ENCODE measurements at places on chromosomes 3 and 15. TPM values are rescaled to one million over a fixed set of nuclear protein-coding genes. Genes with fewer than 3 reads are reported as not detected.
A peak's percentile ranks its signal among the peaks of the same experiment; 100 is the strongest.

SLC41A3 gene
- total RNA-seq: 31.4 TPM

SCAANT1 gene
- not detected for total RNA-seq

- no peak for DNase-seq
Measured at GRCh38 chr15:100053474-100054121, 288.2 kb downstream of the ADAMTS17 start.

TRH gene
- not detected for total RNA-seq

PLA1A gene
- total RNA-seq: 1.3 TPM

GRCh38 chr15:88419830-88420229 lies 47.4 kb downstream of the MRPL46 start:
- no peak for DNase-seq

DNASE1L3 gene
- total RNA-seq: 8.1 TPM

DNA sequence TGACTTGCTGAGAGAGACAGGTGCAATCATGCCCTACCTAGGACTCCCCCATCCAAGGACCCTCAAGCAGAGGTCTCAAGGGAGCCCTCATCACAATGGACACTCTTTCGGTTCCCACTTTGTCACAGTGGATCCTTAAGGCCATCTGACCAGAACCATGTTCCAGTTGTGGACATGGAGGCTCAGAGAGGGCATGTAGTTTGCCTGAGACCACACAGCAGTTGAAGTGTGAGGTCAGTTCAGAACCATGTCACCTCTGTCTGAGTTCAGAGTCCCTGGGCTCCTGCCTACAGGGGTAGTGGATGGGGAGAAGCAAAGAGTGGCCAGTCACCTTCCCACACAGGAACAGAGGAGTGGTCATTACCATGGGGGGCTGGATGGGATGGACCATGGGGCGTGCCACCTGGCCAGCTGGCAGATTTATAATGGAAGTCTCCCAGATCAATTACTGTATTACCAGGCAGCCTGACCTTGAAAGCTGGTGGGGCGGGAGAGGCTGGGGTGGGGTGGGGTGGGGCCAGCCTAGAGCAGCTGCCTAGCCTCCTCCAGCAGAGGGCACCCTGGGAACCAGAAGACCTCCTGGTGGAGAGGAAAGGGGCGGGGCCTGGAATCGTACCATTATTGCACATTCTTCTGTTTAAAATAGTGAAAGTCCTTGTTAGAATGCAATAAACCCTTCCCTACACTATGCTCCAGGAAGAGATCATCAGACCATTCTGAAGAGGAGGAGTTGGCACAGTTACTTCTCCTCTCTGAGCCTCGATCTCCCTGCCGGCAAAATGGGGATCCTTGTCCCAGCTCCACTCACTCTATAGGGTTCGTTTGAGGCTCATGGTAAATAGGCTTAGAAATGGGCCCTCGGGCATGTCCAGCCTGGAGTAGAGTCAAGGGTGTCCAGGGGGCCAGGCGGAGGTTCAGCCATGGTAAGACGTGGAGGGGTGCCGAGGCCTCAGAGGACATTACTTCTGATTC lies 26.9 kb upstream of the LINGO1 start:
- DNase-seq: peak; percentile 85

DNA sequence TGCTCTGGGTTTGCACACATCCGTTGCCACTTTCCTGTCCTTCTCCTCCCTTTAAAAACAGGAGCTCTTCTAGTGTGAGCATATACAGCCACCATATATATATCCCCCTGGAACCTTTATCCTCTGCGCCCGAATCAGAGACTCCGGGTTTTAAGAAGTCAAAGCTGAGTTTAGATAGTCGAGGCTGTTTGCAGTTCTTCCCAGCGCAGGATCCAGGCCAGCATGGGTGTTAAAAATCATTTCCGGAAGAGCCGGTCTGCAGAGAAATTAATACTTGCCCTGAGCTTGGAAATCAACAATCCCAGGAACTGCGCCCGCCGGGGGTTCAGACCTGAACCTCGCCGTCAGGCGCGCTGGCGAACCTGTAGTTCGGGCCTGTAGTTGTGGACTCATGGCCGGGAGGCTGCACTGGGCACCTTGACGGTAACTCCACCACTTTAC lies 2.3 kb downstream of the SHOX2 start:
- peak; percentile 10 for DNase-seq

GALNT15 gene
- 15.4 TPM for total RNA-seq

DNA sequence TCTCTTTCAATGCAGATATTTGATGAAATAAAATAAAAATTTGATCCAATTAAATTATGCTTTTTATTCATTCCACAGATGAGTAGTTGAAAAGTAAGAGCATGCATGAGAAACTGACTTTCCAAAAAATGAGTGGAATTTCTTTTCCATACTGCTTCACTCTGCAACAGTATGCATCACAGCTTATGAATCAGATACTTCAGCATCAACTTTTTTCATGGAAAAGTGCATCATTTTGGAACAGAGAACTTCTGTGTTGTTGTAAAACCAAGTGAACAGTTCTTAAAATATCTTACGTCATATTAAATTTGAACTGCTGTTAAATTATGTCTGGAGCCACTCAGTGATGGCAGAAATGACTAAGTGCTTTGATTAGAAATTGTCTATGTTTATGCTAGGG lies 16.7 kb upstream of the SLC7A14 start:
- DNase-seq: no peak

DNA sequence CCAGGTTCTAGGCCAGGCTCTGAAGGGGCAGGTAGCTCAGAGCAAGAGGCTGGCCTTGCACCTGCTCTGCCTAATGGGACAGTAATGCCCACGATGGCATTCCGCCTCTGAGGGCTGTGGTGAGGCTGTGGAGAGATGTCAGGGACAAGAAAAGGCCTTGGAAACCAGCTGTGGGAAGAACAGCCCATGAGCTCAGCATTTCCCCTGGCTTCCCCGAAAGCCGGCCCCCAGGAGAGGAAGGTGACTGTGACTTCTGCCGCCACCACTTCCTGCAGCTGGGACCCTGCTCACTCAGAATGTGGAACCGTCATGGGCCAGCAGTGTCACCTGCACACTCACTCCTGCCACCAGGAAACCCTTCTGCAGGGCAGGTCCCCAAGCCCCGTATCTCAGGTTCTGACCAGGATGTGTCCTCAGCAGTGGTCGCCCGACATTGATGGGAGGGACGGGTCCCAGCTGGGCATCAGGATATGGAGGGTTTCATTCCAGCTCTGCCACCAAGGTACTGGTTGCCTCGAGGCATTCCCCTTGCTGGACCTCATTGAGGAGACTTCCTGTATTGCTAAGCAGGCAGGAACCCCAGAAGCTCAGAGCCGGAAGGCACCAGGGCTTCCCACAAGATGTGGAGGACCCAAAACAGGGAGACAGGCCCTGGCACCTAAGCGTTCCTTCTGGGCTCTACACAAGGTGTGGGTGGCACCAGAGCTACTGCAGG lies 30.7 kb downstream of the SEMA7A start:
- peak; percentile 50 for DNase-seq

MGLL gene
- total RNA-seq: 271 TPM

ZNF80 gene
- total RNA-seq: not detected

- DNase-seq: no peak
Measured at GRCh38 chr3:127042634-127043033, 59.7 kb downstream of the PLXNA1 start.

DNA sequence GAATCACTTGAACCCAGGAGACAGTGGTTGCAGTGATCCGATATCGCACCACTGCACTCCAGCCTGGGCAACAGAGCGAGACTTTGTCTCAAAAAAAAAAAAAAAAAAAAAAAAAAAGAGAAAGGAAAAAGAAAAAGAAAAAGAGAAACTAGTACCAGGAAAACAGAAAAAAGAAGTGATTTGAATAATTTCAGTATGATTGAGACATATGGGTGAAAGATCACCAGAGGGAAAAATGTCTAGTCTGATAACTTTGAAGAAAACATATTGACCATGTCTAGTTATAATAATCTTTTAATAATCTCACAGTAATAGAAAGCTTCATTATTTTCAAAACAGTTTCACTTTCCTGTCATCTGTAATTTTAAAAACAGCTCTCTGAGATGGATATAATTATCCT lies 16.4 kb downstream of the TGFBR2 start:
- DNase-seq: no peak

DNA sequence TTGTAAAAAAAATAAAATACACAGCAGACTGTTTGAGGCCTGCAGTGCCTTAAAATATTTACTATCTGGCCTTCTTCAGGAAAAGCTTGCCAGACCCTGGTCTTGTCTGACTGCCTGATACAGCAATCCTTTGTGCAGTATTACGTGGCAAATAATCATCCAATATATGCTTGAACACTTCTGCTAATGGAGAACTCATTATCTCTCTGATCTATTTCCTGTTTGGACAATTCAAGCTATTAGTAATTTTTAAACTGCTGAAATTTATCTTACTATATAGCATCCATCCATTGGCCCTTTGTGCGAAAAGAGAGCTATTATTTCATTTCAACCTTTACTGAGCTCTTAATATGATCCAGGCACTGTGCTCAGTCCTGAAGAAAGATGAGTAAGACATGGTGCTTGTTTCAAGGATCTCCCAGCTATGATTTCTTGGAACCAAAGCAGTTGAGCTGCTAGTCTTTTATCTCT lies 15.9 kb downstream of the ATG7 start:
- no peak for DNase-seq

- DNase-seq: no peak
Measured at GRCh38 chr15:37771465-37771864, 163.0 kb upstream of the TMCO5A start.

DNA sequence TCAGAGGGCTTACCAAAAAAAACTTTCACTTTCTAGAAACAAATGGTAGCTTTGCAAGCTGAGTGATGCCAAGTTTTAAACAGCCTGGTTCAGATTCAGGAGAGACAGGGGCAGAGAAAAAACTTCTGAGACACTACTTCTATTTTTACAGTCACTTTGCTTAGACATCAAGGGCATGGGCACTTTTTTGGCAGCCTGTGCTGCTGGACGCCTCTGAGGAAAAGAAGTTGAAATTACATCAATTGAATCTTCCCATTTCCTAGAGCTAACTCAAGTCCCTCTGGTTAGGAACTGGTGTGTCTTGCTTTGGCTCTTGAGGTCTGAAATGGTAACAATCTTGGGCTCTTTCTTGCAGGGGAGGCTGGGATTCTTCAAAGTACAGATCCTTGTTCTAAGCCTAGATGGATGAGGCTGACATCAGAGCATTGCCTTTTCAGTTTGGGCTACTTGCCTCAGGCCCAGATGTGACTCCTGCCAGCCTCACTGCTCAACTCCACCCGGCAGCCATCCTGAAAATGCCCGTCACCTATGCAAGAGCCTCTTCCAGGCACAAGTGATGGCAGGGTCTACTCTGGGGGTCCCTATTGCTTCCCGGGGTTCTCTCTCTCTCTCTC lies 357.5 kb downstream of the FOXP1 start:
- no peak for DNase-seq

ALCAM gene
- total RNA-seq: 20.3 TPM

GRCh38 chr3:113600418-113601182 lies 68.2 kb downstream of the SIDT1 start:
- no peak for DNase-seq

DNA sequence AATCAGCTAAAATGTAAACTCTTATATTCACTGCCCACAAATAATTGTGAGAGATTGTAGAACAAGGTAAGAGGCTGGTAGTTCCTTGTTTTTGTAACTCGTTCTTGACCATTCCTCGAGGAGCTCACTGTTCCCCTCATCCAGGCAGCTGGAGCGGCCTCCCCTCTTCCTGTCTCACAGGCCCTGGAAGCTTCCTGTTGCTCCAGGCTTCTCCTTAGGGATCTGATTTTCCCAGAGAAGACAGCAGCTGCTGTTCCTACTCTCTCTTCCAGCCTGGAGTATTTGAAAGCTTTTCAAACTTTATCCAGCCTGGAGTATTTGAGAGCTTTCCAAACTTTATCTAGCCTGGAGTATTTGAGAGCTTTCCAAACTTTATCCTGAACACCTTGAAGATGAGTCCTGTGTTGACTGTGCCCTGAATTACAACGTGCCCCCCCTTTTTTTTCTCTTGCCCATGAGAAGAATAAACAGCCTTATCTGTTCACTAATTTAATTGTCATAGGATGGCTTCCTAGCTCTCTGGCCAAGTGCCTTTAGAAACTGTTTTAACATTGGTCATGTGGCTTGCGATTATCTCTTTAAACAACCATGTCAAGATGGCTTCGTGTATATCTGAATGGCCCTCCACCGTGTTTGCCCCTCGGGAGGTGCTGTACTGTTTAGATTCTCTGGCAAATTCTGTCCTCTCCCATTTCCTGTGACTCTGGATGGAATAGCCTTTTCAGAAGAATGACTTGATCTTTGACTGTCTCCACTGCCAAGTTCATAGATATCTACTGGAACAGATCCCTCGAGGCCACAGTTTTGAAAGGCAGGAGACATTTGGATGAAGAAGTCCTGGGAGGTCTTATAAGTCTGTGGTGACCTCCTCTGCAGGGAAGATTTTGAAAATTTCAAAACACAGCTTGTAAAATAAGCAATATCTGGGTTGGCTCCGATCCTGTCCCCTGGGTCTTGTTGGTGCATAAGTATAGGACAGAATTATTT lies 4.8 kb downstream of the ADAMTSL3 start:
- no peak for DNase-seq

DNA sequence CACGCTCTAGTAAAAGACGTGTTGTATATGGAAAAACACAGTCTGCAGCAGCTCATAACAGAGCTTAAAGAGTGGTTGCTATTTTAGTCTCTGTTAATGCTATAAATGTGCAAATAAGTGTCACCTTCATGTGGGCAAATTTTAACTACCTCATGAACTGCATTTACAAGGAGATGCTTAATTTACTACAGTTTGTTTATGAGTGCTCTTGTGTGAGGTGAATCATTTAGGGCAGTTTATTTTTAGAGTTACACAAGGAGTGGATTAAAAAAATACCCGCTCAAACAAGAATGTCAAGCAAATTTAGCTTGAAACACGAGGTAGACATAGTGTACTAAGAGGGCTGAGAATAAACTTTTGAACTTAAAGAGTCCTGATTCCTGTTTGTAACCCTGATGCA lies 579.0 kb downstream of the MFSD1 start:
- no peak for DNase-seq

- DNase-seq: peak; percentile 29
Measured at GRCh38 chr3:10344147-10344943, 23.4 kb upstream of the SEC13 start.

DNA sequence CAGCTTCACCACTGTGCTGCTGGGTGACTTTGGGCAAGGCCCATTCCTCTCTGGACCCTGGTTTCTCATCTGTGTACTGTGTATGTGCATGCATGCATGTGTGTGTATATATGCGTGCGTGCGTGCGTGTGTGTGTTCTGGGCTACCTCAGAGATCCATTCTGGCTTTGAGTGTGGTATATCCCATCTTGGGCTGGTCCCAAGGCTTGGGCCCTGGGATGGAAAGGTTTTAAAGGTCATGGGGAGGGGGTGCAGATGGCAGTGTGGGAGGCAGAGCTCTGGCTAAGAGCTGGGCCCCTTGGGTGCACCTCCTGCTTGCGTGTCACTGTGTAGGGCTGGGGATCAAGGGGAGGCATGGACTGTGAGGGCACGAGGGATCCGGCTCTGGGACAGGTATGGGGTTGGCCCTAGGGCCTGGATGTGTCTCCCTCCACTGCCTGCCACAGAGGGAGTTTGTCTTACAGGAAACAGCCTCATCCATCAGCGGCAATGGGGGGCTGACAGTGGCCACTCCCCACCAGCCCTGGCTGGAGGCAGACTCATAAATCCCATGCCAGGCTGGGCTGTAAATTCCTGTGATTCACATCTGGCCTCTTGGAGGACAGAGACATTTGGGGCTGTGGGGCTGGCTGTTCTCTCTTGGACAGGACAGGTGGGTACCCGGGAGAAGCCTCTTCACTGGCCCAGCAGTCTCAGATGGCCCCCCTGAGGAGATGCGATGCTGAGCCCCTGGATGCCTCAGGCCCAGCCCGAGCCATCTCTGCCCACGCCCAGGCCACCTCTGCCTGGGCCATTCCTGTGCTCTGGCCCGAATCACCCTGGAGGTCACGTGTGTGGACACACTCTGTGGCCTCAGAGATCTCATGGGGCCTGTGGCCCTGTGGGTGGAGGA lies 21.4 kb upstream of the CSPG4 start:
- DNase-seq: no peak

GRCh38 chr15:98960555-98961050 lies 47.0 kb downstream of the PGPEP1L start:
- no peak for DNase-seq

BHLHE40 gene
- total RNA-seq: 74.0 TPM

Data from left colon (tissue), 2 donors.